Activated CD4-positive, CD25-positive, alpha-beta regulatory T cell treated with anti-CD3 and anti-CD28 coated beads, Interleukin-2, amount 50 U/mL, for 72 hours (primary cell): ENCODE measurements at places on chromosomes 3 and 15.
A peak's percentile ranks its signal among the peaks of the same experiment; 100 is the strongest.

DNA sequence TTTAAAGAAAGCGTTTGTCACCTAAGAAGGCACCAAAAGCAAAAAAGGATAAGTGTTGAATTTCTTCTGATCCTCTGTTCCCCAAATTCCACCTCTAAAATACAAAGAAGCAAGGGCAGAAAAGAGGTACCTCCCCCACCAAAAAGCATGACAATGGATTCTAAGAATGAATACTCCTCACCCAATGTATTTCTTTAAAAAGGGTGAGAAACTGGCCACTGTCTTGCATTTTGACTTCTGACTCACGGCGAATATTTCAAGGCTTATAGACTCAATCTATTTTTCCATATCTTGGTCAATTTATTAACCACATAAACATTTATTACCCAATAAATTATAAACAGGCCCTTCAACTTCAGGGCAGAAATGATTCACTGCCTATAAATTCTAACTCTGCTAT is 131.1 kb downstream of the NR1I2 start:
- DNase-seq, result no peak

DNA sequence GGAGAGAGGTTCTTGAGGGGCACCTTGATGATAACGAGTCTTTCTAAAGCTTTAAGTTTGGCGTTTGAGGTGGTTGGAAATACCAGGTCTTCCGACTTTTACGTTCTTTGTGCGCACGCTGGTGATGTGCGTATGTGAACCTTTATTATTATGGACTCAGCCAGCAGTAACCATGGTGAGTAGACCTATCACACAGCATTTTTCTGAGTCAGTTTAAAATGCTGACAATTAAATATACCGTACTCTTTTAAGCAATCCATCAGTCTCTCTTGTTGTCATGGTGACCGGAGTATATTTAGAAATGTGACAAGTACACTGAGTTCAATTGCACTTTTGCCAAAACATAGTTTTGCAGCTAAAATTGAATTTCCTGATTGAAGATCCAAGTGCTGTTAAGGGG is 172.2 kb downstream of the LPP start:
- DNase-seq, result no peak

GRCh38 chr3:184656829-184657681 is 54.8 kb downstream of the MAGEF1 start:
- DNase-seq, result no peak

- no peak for DNase-seq
These were observed 36.1 kb downstream of the CTDSPL start for GRCh38 chr3:37897763-37898162.

DNA sequence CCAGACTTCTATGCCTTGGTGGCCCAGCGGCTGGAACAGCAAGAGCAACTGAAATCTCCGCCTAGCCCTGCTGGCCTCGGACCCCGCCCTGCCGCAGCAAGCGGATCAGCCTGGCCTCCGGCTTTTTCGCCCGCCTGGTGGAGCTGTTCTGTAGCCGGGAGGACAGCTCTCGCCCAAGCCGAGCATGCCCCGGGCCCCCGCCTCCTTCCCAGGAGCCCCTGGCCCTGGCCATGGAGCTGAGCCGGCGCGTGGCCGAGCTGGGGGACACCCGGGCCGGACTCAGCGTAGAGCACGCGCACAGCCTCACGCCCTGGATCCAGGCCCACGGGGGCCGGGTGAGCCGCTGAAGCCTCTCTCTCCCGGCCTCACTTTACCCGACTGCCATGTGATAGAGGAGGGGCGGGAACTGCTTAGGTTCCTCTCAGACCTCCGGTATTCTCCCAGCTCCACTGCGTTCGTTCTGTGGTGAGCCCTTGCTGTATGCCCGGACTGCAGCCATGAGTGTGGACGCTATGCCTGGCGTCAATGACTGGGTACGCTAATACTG is 24.1 kb upstream of the MRPL3 start:
- no peak for DNase-seq

DNA sequence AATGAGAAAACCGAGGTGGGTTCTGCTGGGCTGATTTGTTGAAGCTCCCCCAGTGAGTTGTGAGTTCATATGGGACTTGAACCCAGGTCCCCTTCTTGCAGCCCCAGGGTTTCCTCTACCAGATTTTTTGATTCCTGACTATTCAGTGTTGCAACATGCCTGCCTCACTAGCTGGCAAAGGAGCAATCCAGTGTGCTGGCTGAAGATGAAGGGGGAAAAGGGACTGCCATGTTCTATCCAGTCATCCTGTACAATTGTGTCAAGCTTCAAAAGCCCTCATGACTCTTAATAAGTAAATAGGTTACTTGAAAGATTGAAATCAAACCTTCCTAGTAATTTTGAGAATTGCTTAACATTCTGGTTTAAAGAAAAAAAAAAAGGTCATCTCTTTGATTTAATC is 211.5 kb upstream of the TP63 start:
- no peak for DNase-seq

- no peak for DNase-seq
These were observed 54.6 kb upstream of the FLNB start for GRCh38 chr3:57953576-57953975.

DNA sequence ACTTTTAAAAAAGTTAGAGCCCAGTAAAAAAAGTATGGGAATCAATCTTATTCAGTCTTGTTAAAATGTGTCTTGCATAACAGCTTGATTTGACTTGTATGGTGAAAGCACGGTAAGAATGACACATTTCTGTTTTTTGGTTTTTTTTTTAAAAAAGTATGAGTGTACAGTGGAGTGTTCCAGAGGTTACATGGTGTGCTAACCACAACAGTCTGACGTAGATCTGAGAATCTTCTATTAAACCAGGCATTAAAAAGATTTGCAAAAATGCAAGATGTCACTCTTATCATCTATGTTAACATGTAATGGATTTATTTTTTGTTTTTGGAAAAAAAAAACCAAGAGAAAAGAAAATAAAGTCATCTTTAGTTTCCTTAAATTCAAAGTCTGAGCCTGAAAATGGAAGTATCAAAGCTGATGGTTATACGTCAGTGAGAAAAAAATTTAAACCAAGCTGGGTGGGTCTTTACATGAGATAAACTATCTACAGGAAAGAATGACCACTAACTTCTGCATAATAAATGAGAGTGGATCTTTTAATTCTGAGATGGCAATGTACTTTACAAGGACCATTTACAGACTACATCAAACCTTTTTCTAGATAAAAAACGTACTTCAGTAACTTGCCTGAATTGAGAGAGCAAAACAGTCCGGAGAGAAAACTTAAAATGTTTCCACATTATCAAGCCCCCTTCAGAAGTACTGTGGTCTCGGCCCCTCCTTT is 1.6 kb downstream of the GABPB1 start:
- DNase-seq, result no peak

GRCh38 chr15:61653110-61653509 is 407.1 kb downstream of the VPS13C start:
- DNase-seq, result no peak

GRCh38 chr3:156615592-156616173 is 58.7 kb upstream of the TIPARP start:
- DNase-seq, result no peak

DNA sequence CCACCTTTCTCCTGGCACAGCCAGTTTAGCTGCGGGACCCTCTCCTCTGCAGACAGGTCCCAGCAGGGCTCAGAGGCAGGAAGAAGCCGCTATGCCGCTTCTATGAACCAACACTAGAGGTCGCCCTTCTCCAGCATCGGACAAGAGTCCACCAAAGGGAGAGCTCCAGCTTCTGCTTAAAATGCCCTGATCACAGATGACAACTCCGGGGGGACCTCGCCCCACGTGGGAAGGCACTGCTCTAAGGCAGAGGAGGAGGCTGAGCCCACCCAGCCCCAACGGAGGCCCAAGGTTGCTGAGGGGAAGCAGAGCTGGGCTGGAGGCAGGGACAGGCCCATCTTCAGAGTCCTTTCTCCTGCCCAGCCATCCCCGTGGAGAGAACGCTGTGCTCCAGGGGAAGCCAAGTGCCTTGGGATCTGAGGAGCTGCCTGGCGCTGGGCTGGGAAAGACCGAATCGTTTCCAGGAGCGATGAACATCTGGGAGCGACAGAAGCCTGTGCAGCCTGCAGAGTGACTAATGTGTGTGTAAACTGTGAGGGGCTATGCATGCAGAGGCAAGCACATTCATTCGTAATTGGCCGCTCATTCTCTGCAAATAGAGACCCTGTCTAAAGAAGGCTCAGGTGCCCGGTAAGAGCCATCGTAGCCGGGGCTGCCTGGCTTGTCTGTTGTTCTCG is 43.5 kb upstream of the BDH1 start:
- DNase-seq, result peak; percentile 72

DNA sequence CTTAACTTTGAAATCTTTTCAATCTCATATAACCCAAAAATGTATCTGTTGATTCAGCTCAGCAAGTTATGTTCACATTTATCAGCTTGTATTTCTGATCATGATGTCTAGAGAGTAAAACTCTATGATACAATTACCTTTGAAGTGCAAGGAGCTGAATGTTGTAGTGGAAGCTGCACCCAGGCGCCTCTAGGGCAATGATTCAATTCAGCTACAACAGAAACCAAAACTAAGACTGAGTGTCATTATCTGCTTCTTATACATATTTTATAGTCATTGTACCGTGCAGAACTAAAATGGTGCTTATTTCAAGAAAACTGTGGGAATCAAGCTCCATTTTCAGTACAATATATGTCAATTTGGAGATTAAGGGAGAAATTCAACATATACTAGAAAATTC is 1237.5 kb downstream of the ZPLD1 start:
- DNase-seq, result no peak

GRCh38 chr3:138260611-138261010 is 69.0 kb downstream of the NME9 start:
- no peak for DNase-seq

- DNase-seq, result no peak
These were observed 33.2 kb downstream of the TRIM69 start for GRCh38 chr15:44769521-44769920.

DNA sequence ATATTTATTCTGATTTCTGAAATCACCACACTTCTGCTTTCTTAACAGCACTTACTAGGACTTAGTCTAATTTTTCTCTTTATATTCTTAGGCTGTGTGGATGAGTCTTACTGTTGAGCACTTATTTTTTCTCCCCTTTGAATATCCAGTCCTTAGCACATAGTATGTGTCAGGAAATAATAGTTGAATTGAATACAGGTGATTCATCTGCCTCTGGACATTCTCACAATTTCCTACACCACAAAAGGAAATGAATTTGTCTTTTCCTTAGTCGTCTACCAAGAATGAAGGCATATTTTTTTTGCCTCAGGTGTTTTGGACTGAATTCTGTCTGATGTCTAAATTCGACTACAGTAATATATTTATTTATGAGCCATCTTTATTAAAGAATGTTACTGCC is 204.2 kb downstream of the GHSR start:
- no peak for DNase-seq

DNA sequence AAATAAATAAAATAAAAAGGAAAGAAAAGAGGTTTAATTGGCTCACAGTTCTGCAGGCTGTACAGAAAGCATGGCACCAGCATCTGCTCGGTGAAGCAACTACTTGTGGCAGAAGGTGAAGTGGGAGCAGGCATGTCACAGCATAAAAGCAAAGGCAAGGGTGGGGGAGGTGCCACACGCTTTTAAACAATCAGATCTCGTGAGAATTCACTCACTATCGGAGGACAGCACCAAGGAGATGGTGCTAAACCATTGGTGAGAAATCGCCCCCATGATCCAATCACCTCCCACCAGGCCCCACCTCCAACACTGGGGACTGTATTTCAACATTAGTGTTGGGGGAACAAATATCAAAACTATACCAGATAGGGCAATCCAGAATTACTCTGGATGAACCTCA is 15.3 kb downstream of the SCG3 start:
- no peak for DNase-seq

DNA sequence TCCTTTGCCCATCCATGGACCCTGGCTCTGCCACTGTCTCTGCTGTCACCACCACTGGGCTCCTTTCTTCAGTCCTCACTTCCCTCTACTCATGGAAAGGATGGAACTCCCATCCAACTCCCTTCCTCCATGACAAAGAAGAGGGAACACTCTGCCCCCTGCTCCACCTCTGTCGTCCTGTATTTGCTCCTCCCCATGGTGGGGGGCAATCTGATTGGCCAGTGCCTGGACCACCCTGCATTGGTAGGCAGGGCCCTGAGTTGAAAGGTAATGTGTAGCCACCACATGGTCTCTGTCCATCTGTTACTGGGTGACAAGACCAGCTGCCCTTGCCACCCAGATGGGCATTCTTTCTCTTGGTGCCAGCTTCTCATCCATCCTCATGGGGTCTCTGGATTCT is 20.7 kb upstream of the HEG1 start:
- no peak for DNase-seq

GRCh38 chr15:68112706-68113105 is 58.6 kb downstream of the PIAS1 start:
- DNase-seq, result no peak

- DNase-seq, result no peak
These were observed 166.2 kb upstream of the ROBO2 start for GRCh38 chr3:76873532-76874242.

DNA sequence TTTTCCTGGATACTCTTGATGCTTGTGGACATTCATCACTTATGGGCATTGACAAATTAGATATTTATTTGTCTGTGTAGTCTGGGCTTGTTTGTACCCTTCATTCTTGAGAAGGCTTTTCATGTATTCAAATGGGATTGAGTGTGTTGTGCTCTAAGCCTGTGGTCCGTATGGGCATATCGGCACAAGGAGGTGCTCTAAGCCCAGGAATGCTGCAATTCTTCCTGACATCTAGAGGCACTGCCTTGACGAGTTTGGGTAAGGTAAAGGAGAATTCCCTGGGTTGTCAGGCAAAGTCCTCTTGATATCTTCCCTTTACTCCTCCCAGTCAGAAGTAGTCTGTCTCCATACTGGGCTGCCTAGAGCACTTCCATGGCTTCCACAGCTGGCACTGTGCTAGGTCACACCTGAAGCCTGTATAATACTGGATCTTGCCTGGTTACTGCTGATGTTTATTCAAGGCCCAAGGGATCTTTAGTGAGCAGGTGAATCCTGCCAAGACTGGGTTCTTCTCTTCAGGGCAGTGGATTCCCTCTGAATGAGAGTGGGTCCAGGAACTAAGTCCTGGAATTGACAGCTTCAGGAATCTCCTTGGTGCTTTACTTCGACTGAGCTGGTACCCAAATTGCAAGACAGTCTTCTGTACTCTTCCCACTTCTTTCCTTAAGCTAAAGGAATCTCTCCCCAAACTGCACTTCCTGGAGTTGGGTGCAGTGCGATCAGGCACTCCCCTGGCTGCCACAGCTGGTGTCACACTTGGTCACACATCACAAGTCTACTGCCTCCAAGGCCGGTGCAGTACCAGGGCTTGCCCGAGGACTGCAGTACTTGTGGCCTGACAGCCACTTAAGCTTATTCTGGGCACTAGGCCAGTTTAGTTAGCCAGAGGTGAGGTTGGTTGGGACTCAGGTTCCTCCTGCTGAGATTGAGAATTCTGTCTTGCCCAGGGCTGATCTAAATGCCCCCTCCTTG is 46.0 kb downstream of the GALK2 start:
- DNase-seq, result no peak

GRCh38 chr15:50227076-50227475 is 38.5 kb downstream of the HDC start:
- no peak for DNase-seq

GRCh38 chr3:64345371-64345770 is 120.1 kb upstream of the PRICKLE2 start:
- DNase-seq, result no peak

GRCh38 chr3:158167737-158168557 is 58.1 kb downstream of the RSRC1 start:
- no peak for DNase-seq

- DNase-seq, result no peak
These were observed 62.0 kb downstream of the ABHD2 start for GRCh38 chr15:89150287-89150686.
